Cortex of kidney (tissue), 1 donor: ENCODE measurements at places on chromosomes 4 and X.

DNA sequence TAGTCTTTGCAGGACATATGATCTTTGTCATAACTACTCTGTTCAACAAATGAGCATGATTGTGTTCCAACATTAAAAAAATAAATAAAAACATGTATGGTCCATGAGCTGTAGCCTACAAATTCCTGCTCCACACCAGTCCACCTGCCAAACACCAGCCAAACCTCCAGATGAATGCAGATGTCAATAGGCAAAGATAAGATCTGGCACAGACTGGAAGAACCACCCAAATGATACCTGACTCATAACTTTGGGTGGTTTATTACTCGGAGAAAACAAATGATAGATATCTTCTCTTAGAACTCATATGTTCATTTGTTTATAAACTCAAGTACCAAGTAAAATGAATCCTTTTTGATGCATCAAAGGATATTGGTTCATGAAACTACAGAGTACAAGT is 425.1 kb downstream of the GBA3 start:
- DNase-seq: no peak

- DNase-seq: no peak
Observed at GRCh38 chr4:102663073-102663472, 97.7 kb downstream of the MANBA start.

DNA sequence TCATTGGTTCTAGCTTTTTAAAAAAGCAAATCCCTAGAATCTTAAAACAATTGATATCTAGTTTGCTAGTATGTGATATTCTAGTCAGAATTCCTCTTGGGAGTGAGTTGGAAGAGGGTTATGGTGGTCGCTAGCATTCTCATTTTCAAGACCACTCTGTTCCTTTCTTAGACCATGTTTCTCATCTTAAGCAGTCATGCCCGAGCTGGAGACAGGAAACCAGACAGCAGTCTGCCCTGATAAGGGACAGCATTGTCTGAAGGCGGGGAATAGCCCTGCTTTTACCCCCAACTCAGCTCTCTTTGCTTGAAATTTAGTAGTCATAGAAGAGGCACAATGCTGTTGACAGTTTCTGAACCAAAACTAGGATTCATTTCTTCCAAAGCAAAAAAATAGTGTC is 5.2 kb downstream of the KLF3 start:
- no peak for DNase-seq

DNA sequence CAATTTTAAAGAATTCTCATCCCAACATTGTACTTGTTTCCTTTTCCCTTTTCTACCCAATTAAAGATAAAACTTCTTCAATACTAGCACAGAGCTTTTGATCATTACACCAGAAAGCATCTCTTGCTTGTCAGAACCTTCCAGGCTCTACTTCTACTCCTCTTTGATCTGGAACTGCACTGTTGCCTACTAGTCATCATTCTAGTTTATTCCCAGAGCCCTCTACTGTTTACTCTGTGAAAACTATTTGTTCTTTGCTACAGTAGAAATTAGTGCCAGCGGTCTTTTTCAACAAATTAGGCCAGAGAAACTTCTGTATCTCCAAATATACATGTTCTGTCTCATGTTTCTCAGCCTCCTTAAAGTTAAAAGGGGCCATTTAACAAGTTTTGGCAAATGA is 46.8 kb upstream of the TMPRSS11F start:
- no peak for DNase-seq

- DNase-seq: no peak
Observed at GRCh38 chrX:153598541-153599191, at the start of gene CCNQ. Gene CCNQ, minus strand, starts transcription at chrX:153599139. Its CDS starts 66 bp downstream, at chrX:153599073.

DNA sequence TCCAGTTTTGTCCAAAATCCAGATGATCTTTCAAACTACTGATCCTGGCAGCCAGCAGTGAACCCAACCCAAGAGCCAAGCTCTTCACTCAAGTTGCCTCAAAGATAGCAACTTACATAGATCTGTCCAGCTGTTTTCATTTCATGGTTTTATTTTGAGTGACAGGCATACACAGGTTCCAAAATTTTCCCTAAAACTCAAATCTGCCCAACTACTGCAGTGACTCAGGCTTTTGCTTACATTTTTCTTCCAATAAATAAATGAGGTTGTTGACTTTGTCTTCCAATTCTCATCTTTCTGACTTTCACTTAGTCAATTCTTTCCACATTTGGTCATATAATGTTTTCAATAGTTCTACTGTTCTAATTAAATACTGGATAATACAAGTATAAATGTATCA is 158.8 kb downstream of the TECRL start:
- no peak for DNase-seq

DNA sequence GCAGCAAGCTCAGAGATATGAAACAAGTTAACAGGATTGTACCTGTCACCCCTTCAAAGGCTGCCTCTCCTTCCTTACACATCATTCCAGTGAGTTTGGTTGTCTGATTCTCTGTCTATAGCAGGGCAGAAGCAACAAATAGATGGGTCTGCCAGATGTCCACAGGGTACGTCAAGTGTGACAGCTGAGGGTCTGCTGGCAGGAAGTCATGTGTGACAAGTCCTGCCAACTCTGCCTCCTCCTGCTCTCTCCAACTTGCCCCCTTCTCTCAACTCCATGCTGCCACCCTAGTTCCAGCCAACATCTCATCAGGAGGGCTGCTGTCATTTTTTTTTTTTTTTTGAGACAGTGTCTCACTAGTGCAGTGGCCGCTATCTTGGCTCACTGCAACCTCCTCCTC is 109.2 kb downstream of the NSUN7 start:
- no peak for DNase-seq

GRCh38 chr4:146330392-146330791 is 116.1 kb downstream of the REELD1 start:
- DNase-seq: no peak

DNA sequence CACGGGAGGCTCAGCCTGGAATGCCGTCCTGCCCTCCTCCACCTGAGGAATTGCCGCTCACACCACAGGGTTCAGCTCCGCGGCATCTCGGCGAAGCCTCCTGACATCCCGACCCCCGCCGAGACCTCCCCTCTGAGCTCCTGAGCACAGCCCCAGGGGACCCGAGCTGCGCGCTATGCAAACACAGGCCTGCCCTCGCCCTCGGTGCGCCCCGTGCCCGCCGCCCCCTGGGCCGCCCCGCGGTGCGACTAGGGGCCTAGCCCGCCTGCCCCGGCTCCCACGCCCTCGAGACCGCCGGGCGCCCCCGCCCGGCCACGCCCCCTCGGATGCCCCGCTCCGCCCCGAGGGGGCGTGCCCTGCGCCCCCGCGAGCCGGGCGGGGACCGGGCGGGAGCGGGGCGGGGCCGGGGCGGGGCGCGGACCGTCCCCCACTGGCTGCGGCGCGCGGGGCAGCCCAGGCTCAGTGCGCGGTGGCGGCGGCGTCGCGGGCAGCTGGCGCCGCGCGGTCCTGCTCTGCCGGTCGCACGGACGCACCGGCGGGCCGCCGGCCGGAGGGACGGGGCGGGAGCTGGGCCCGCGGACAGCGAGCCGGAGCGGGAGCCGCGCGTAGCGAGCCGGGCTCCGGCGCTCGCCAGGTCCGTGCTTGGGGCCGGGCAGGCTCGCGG is at the start of gene FGFR3:
Gene FGFR3 (plus strand): TSS at position 462 of the 664 bp plus-strand sequence. CDS start 642 bp downstream, outside the sequence.
- no peak for DNase-seq

GRCh38 chrX:111854556-111855490 is 21.2 kb upstream of the TRPC5OS start:
- no peak for DNase-seq

- no peak for DNase-seq
Observed at GRCh38 chr4:126209147-126209546, 894.4 kb downstream of the FAT4 start.

DNA sequence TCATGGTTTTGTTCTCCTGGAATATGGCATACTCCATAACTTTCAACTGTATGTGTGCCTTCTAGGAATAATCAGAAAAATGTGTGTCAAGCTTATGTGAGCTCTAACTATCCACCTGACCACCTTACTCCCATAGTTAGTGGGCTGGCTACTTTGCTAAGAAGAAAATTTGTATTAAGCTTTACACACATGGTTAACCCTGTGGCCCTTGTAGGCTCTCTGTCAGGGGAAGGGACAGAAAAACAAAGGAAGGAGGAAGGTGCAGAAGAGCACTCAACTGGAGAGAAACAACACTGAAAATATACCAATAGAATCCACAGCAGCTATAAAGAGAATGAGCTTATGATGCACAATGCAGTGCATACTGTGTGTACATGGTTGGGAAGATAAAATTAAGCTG is 84.6 kb downstream of the PPP3CA start:
- DNase-seq: no peak
